ENCODE measurements at places on chromosomes 2 and 18. TPM values are rescaled to one million over a fixed set of nuclear protein-coding genes. Genes with fewer than 3 reads are reported as not detected.

DNA sequence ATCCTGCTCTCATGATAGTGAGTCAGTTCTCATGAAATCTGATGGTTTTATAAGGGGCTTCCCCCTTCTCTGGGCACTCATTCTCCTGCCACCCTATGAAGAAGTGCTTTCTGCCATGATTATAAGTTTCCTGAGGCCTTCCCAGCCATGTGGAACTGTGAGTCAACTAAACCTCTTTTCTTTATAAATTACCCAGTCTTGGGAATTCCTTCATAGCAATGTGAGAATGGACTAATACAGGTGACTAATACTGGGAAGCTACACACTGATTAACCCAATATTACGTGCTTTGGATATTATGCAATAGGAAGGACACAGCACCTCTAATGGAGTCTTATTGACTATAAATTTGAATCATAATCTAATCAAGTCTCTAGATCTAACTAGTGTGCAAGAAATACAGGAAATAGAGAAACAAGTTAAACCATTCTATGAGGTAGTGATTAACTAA, 107.2 kb upstream of the ETAA1 start:
- no peaks in the 10 kb centered on the region for H3K36me3 ChIP-seq
- no peak overlapping the region for H3K27ac ChIP-seq
- DNase-seq, result no peak
- H3K27me3 ChIP-seq, result peaks cover 1% of the 10 kb centered on the region

GRCh38 chr2:172100080-172100934, 2.4 kb downstream of the DLX2 start:
- DNase-seq, result no peak
- no peaks in the 10 kb centered on the region for H3K36me3 ChIP-seq
- H3K4me3 ChIP-seq, result peak overlapping the region; percentile 39
- peaks cover 70% of the 10 kb centered on the region for H3K27me3 ChIP-seq
- H3K27ac ChIP-seq, result no peak overlapping the region

DNA sequence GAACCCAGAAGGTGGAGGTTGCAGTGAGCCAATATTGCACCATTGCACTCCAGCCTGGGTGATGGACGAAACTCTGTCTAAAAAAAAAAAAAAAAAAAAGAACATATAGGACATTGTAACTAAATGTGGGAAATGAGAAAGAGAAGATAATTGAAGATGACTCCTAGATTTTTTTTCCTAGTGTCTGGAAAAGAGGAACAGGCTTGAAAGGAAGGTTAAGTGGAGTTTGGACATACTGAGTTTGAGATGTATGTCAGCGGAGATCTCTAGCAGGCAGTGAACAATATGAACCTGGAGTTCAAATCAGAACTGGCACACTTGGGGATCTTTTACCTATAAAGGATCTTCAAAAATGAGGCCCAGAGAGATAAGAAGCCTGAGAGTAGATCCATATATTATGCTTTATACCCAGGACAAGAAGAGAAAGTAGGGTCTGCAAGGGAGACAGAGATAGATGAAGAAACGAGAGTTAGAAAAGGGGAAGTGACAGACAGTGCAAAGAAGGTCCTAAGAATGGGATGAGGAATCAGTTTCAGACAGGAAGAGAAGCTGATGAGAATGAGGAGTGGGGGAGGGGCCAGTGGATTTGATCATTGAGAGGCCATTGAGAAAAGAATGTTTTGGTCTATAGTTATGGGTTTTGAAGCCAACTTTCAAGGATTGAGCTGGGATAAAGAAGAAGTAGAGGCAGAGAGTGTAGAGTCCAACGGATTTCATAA, 46.9 kb upstream of the CD28 start:
- no peak overlapping the region for H3K4me3 ChIP-seq
- no peaks in the 10 kb centered on the region for H3K36me3 ChIP-seq
- H3K27me3 ChIP-seq, result no peaks in the 10 kb centered on the region

Gene SMAD4
- 71.2 TPM for total RNA-seq

Gene RBM44
- 0.52 TPM for total RNA-seq

All from activated CD8-positive, alpha-beta T cell treated with anti-CD3 and anti-CD28 coated beads for 36 hours (primary cell).